Glutamatergic neuron (in vitro differentiated cells): ENCODE measurements at places on chromosomes 2 and 18.
A peak's percentile ranks its signal among the peaks of the same experiment; 100 is the strongest.

GRCh38 chr2:69625078-69625795 lies 18.3 kb downstream of the AAK1 start:
- no peak for DNase-seq

- no peak for DNase-seq
Measured at GRCh38 chr2:117921520-117921919, 92.3 kb downstream of the CCDC93 start.

DNA sequence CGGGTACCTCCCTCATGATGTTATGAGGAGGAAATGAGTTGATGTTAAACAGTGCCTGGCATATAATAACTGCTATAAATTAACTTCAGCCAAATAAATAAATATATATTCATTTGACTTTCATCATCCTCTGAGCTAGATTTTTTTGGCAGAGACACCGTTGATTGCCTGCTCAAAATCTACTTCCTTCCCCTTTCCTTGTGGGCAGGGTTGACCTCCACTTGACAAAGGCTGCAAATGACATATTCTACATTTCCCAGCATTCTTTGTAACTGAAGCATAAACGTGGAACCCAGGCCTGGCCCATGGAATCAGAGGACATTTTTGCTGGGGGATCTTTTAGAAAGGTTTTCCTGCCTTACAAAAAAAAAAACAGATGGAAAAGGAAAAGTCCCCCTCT lies 177.8 kb downstream of the TXNL1 start:
- no peak for DNase-seq

DNA sequence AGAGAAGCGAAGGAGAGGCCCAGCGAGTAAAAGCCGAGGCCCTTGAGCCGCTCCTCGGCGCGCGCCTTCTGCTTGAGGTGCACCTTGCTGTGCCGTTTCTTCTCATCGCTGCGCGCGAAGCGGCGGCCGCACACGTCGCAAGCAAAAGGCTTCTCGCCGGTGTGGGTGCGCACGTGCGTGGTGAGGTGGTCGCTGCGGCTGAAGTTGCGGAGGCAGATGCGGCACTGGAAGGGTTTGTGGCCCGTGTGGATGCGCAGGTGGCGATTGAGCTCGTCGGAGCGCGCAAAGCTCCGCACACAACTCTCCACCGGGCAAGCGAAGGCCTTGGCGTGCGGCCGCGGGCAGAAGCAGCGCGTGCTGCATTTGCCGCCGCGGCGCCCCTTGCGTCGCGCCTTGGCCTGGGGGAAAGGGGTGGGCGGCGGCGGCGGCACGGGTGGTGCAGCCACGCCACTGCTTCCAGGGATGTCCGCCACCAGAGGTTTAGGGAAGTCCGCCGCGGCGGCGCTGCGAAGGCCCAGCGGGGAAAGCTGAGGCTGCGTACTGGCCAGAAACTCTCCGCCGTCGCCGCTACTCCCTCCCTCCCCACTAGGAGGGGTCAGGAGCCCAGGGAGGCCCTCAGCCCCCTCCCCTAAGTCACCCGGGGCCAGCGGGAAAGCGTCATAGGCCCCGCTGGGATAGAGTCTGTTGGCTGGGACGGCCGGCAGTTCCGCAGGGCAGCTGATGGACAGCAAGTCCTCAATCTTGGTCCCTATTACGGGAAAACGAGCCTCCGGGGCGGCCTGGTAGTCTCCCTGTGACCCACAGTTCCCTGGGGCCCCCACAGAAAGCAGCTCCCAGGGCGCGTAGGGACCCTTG lies 1.7 kb downstream of the EGR4 start:
- DNase-seq = peak; percentile 70

GRCh38 chr2:55164534-55165480 lies 67.3 kb downstream of the CLHC1 start:
- DNase-seq = no peak

DNA sequence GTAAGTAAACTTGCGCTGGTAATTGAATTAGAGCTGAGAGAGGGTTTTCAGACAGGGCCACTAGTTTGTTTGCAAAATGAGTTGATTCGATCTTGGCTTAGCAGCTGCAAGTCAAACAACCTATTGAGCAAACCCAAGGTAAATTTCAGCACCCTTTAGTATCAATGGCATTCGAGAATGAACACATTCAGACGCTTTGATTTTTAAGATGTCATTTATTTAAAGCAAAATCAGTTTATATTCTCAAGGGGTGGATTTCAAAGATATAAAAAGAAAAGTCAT lies 44.2 kb downstream of the TGIF1 start:
- DNase-seq = no peak
